Activated CD8-positive, alpha-beta memory T cell treated with anti-CD3 and anti-CD28 coated beads for 4 hours (primary cell): ENCODE measurements at places on chromosomes 1 and 21.

DNA sequence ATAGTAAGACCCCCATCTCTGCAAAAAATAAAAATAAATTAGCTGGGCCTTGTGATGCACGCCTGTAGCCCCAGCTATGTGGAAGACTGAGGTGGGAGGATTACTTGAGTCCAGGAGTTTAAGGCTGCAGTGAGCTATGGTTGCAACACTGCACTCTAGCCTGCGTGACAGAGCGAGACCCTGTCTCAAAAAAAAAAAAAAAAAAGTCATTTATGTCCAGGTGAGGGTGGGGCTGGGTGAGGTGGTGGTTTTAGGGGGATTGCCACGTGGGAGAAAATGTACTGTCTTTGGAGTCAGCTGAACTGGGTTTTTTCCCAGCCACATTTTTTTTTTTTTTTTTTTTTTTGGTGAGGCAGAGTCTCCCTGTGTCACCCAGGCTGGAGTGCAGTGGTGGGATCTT is 6.7 kb downstream of the PIK3CD start:
- no peak for DNase-seq

DNA sequence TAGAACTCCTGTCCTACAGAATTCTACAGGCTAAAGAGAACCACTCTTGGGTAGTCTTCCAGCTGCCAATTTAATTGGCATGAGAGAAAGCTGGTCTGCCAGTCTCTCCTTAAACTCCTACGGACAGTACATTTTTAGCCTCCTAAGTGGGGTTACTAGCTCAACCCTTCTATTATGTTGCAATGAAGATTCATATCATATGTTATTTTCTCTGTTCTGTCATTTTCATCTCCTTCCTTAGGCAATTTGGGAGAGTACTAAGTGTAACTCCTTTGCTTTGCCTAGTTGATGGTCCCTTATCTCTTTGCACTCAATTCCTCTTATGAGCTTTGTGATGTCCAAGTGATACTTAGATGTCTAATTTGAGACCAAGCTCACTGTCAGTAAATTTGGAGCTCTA is 14.0 kb downstream of the GNAT2 start:
- DNase-seq: no peak

GRCh38 chr1:226041419-226041818 is 21.1 kb upstream of the H3-3A start:
- no peak for DNase-seq

DNA sequence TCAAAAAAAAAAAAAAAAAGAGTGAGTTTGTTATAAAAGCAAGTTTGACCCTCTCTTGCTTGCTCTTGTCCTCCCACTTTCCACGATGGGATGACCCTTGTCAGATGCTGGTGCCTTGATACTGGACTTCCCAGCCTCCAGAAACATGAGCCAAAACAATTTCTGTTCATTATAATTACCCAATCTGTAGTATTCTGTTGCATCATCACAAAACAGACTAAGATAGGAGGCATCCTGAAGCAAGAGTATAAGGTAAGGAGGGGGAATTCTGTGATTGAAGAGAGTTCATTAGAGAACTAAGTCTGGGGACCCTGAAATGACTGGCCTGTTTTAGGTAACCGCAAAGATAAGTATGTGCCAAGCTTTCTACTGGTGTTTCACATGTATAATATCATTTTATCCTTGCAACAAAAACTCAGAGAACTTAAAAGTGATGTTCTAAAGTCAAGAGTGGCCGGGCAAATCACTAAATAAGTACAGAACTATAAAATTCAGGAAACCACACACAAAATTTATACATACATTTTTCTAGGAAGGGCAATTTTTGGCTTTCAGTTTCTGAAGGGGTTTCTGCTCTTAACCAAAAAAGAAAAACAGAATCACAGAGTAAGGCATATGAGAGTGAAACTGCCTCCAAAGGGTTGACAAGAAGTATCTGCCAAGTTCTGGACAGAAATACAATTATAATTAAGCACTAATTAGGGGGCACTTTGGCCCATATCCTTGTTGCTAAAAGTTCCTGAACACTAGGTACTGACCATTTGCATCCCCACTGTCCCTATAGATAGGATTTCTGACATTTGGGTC is 14.0 kb downstream of the DNALI1 start:
- no peak for DNase-seq

- no peak for DNase-seq
Measured at GRCh38 chr1:209652873-209653401, 712 bp upstream of the LAMB3 start.

DNA sequence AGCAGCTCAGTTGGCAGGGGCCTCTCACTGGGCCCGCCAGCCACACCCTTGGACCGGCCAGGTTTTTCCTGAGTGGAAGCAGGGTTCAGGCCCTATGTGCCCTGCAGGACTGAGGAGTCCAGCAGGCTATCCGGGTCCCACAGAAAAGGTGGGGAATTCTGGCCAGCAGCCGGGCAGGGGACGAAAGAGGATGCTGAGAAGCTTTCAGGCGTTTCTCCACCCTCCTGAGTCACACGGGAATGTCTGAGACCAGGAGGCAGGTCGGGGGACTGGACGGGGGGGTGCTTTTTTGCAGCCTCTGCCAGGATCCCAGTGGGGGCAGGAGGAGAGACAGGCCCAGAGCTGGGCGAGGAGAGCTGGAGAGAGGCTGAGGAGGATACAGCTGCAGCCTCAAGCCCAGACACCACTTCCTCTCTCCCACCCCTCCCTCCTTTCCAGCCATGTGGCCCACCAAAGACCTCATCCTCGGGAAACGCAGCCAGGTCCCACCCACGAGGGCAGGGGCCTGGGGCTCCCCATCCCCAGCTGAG is 105.4 kb downstream of the SPSB1 start:
- no peak for DNase-seq

GRCh38 chr1:187275346-187275745 is 446.6 kb downstream of the PLA2G4A start:
- DNase-seq: no peak

- DNase-seq: no peak
Measured at GRCh38 chr1:3064296-3064850, 4.6 kb upstream of the PRDM16 start.

- no peak for DNase-seq
Measured at GRCh38 chr1:231021540-231022031, 18.5 kb downstream of the FAM89A start.

DNA sequence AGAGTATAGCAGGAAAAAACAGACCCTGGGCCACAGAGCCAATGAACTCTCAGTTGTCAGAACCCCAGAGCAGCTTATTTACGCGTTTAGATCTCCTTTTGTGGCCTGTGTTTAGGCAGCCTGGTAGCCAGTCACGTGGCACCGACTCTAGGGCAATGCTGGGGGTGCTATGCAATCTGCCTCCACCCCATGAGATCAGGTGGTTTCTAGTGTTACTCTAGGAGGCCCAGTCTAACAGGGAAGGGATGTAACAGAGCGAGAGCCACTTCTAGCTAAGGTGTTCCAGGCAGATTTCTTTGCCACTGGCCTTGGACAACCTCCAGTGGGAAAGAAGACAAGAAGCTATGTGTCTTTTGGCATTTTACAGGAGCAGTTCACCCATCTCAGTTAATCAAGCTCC is 12.0 kb upstream of the A3GALT2 start:
- no peak for DNase-seq

DNA sequence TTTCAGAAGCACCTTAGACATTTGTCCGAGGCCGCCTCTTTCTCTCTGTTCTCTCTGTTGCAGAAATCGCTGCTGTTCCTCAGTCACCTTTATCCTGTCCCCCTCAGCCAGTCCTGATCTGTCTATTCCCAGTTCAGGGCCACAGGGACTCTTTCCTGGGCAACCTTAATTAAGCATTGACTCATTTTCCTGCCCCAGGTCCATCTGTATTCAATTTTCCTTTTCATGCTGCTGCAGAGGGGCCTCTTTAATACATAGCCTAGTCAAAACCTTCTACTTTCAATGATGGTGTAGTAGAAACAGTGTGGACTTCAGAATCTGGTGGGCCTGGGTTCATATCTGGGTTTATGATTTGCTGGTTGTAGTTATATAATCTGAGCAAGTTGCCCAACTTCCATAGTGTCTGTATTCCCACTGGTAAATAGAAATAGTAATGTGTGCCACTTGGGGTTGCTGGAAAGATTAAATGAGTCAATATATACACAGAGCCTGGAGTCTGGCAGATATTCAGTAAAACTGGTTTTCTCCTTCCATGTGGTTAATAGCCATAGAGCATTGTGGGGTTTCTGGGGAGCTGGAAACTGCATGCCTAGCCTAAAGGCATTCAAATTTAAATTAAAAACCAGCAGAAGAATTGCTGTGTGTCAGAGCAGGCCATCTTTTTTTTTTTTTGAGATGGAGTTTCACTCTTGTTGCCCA is 4.5 kb downstream of the TRAF5 start:
- no peak for DNase-seq

GRCh38 chr1:59391212-59392179 is 94.6 kb downstream of the FGGY start:
- DNase-seq: no peak

GRCh38 chr1:78715181-78715661 is 65.6 kb downstream of the IFI44 start:
- no peak for DNase-seq

- no peak for DNase-seq
Measured at GRCh38 chr1:179888071-179888470, 6.0 kb downstream of the TOR1AIP1 start.

DNA sequence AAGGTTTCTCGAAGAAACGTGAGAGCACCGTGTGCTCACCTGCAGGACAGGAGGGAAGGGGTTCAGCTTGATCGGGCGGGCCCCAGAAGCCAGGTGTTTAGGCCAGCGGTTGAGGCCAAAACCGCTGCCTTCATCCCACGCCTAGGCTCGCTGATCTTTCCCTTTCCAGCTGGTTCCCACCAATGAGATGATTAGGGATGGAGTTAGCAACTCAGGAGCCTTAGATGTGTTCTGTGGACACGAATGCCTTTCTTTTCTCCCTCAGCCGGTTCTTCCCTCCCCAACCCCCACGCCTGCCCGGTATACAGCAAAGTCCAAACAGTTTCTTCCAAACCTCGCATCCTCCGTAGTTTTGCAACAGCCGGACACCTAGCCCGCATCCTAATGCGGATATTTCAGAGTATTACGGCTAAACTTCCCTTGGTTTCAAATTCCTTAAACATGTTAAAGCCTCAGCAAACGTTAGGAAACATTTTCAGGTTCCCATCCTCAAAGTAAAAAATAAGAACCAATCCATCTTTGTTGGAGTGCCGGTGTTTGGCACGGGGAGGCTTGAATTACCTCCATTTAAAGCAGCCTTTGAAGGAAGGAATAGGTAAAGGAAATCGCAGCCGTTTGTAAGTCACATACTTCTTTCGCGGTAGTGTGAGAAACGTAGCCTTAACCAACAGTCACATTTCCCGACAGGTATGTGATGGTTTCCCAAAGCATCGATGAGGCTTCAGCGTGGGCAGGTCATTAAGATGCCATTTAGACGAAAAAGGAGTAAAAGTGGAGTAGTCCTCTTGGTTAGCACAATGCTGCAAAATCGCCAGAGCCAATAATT is 1.1 kb downstream of the LRRC8C start:
- no peak for DNase-seq

DNA sequence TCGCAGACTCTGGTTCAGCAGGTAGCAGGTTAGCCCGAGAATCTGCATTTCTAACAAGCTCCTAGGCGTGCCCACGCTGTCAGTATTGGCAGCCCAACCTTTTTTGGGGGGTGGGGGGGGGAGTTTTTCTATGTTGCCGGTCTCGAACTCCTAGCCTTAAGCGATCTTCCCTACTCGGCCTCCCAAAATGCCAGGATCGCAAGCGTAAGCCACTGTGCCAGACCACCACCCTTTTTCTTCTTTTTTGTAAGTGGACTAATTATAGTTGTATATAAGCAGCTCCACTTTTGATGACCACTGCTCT is 480 bp upstream of the MIS18A start:
- no peak for DNase-seq

DNA sequence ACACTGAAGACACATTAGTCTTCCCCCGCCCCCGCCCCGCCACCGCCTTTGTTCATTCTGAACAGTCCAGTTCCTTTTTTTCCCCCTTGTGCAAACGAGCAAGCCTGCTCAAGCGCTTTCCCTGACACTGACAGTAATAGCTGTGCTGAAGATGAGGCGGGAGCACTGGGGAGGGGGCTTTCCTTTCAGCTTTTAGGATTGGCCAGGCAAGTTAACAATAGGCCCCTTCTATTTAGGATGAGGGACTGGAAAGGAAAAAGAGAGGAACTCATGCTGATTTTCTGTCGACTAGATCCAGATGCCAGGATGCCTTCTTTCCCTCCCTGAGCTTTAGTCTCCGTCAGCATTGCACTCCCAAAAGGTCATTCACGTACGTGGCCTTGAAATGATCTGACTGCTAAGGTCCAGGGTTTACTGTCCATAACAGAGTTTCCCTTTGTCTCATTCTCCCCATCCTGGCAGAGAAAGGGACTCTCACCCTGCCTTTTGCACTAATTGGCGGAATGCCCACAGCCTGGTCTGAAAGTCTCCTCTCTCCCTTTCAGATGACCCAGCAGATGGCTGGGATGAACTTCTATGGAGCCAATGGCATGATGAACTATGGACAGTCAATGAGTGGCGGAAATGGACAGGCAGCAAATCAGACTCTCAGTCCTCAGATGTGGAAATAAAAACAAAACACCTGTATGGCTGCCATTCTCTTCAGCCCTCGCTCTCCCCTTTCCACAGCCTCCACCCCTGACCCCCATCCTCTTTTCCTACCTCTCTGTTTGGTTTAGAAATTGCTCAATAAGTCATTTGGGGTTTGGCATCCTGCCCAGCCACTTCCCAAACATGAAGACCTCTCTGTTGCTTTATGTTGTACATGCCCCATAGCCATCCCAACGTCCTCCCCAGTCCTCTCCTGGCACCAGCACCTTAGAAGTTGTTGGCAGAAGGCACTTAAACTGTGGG is 28.6 kb upstream of the ZFP69B start:
- no peak for DNase-seq

- DNase-seq: no peak
Measured at GRCh38 chr21:41664881-41665765, 101.7 kb downstream of the RIPK4 start.

DNA sequence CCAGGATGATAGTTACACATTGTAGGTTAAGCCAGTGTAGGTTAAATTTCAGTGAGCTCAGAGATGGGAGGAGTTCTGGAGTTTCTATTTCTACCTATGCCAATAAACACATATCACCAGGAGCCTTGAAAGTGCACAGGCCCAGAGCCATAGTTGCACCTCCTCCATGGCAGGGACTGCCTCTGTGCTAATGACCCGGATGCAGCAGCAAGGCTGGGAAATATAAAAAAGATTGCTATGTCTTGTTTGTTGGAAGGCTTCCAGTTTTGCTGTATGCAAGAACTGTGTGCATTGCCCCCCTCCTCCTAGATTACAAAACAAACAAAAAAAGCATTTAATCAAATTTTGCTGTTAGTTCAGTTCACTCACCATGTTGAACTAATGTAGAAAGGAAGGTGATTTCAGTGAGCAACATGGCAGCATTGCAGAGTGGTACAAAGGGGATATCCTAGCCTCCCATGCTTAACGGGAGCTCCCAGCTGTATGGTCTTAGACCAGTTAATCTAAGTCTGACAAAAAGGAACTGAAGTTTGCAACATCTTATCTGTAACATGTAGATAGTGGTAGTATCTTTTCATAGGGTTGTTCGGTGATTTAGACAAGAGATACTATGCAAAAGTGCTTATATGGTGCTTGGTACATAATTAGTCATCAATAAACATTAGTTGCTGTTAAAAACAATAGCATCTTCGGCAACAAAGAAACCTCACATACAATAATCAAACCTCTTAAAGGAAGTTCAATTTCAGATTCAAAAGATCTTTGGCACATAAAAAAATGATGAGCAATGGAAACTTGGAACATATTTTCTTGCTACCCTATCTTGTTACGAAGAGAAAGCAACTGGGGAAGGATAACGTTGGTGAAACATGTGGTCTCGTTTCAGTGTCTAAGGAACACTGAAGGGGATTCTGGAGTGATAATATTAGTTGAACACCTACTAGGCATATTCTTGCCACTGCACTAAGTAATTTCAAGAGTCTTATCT is 309.5 kb downstream of the ASTN1 start:
- no peak for DNase-seq

- DNase-seq: no peak
Measured at GRCh38 chr1:15410223-15410883, 665 bp downstream of the EFHD2 start.
